SIG-M5 (cell line): ENCODE measurements at places on chromosomes 7 and 10.

GRCh38 chr10:13984647-13985155 is 346.0 kb downstream of the FRMD4A start:
- DNase-seq, result no peak

GRCh38 chr7:113321201-113321600 is 202.8 kb upstream of the SMIM30 start:
- DNase-seq, result no peak

DNA sequence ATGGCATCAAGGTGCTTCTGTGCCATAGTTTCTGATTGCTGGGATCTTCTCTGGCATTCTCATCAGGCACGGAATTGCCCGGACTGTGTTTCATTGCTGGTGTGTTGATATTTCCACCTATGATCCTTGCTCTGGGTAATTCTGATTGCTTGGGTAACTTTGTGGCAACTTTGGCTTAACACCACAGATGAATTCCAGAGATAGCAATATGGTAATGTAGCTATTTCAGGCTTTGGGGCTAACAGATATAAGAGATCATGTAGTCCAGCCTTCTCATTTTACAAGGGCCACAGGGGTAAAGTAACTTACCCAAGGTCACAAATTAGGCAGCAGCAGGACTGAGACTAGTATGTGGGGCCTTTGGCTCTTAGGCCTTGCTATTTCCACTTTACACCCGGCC is 53.9 kb upstream of the PLPP4 start:
- no peak for DNase-seq

GRCh38 chr10:11154333-11154732 is 136.7 kb downstream of the CELF2 start:
- DNase-seq, result no peak

DNA sequence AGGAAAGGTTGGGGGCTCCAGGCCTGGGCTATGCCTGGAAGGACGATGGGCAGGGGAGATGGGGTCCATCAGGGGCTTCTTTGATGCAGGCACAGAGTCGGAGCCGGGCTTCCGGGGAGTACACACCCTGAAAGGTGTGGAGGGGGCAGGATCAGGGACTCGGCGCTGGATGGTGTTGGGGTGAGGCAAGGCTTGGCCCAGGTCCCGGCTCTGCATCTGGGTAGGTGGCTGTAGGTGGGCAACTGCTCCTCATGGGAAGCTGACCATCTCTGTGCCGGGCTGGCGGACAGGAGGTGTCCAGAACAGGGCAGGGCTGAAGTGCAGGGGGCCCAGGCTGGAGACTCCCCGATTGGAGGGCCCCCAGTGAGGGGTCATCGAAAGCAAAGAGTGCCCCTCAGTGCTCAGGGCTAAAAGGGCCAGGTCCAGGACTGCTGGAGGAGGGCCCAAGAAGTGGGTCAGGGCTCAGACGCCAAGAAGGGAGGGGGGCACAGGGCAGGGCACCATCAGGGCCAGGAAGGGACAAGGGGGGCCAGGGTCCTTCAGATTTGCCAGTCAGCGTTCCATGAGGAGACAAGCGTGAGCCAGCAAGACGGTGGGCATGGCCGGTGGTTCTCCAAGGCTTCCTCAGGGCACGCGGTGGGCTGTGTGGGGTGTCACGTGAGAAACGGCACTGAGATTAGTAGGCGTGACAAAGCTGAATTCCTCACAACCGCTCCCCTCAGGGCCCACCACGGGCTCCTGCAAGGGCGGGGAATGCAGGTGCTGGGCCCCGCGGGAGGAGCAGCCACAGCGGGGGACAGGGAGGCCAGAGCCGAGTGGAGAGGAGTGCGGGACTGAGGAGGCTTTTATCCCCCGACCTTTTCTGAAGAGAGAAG is 97.0 kb downstream of the BMS1 start:
- no peak for DNase-seq

- DNase-seq, result no peak
Observed at GRCh38 chr10:133134411-133135115, 25.5 kb upstream of the KNDC1 start.

- DNase-seq, result no peak
Observed at GRCh38 chr7:7257899-7258692, 75.8 kb downstream of the C1GALT1 start.

DNA sequence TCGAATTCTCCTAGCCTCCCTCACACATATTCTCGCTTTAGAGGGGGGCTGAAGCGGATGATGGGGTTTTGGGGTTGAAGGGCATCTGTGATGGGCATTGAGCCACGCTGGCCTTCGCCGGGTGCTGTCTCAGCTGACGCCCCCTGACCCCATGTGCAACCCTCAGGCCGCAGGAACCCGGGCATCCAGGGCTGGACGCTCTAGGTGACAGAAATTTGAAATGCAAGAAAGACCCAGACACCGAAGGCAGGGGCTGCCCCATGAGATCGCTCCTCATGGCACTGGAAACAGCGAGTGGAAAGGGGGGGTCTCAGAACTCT is 664 bp upstream of the C10orf88 start:
- no peak for DNase-seq

GRCh38 chr10:28533186-28533564 is 257 bp downstream of the WAC start:
- DNase-seq, result no peak

DNA sequence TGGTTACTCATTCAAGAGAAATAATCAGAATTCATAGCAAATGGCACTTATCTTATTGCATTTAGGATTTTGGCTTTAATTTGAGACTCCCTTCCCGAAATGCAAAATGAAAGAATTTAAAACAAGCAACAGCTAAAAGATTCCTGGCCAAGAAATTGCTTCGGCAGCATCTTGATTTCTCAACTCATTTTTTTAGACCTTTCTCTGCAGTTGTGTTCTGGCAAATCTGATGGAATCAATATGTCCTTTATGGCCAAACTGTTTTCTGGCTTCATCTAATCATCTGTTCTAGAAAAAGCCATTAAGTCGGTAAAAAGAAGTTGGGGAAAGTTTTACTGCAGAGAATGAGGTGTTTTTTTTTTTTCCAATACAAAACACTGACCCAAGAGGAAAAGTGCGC is 172.1 kb downstream of the SLC16A9 start:
- no peak for DNase-seq

DNA sequence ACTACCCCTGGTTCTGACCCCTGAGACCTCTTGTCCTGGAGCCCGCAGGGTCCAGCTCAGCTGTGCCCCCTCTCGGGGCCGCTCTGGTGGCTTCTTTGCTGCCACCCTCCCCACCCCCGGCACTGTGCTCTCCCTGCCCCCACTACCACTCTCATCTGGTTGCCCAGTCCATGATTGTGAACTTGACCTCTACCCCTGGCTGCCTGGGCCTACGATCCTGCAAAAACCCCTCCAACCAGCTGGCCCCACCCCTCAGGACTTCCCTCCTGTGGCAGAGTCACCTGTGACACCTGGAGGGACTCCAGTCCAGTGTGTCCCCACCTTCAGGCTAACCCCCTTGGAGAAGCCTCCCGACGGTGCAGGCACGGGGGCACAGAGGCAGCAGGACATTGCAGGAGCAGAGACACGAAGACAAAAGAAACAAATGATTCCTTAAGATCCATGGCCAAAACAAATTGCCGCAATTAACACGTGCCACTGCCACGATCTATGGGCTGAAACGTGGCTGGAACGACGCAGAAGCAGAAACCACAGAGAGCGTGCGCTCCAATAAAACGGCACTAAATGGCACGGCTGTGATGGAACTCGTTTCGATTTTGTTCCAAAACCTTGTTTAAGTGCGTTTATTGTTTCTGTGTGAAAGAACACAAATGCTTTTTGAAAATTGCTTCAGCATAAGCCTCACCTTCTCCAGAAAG is 72.0 kb downstream of the PARP12 start:
- DNase-seq, result no peak

- DNase-seq, result no peak
Observed at GRCh38 chr10:115871855-115872254, 401.2 kb downstream of the GFRA1 start.

- no peak for DNase-seq
Observed at GRCh38 chr7:16609842-16610450, 35.6 kb downstream of the ANKMY2 start.

- DNase-seq, result no peak
Observed at GRCh38 chr7:86534641-86535040, 109.1 kb upstream of the GRM3 start.

GRCh38 chr10:43970717-43971116 is 322.0 kb upstream of the ZNF32 start:
- no peak for DNase-seq

- DNase-seq, result no peak
Observed at GRCh38 chr7:125010540-125010939, 80.9 kb upstream of the POT1 start.

GRCh38 chr7:88306590-88307048 is at the start of gene STEAP4:
Gene STEAP4 (minus strand): TSS chr7:88306894. CDS start chr7:88284269, 22,625 bp downstream.
- DNase-seq, result no peak

- DNase-seq, result no peak
Observed at GRCh38 chr10:64430690-64431323, 909.6 kb downstream of the REEP3 start.

DNA sequence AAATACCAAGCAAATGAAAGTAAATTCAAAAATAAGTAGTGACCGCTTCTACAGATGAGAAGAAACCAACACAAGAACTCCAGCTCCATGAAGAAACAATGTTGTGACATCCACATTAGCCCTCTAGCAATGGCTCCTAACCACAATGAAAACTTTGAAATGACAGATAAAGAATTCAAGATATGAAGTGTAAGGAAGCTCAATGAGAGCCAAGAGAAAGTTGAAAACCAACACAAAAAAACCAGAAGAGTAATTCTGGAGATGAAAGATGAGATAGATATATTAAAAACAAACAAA is 68.2 kb upstream of the DDC start:
- DNase-seq, result no peak

- no peak for DNase-seq
Observed at GRCh38 chr10:52563360-52563759, 209.2 kb downstream of the MBL2 start.

DNA sequence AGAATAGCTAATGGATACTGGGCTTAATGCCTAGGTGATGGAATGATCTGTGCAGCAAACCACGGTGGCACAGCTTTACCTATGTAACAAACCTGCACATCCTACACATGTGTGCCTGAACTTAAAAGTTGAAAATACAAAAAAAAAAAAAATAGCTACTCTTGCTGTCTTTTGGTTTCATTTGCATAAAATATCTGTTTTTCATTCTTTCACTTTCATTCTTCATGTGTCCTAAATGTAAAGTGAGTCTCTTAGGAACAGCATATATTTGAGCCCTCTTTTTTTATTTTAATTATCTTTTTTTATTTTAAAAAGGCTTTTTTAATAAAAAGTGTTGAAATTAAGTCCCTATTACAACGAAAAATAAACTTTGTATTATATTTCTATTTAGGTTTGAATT is 836.1 kb upstream of the KCND2 start:
- no peak for DNase-seq

DNA sequence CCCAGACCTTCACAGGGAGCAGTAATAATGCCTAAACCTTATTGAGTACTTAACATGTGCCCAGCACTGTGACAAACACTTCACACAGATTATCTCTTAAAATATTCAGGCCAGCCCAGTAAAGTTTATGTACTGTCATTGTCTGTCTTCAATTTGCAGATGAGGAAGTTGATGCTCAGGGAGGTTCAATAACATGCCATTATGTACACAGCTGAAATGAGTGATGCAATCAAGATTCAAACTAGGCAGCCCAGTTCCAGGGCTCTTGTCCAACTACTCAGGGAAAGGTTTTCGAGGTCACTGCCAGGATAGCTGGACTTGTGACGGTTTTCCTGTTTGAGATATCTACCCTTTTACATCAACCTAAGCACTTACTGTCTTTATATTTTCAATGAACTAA is 56.1 kb downstream of the AUTS2 start:
- no peak for DNase-seq

- DNase-seq, result no peak
Observed at GRCh38 chr10:70932392-70933196, 44.2 kb upstream of the PCBD1 start.

- DNase-seq, result no peak
Observed at GRCh38 chr7:29561271-29561670, 2.4 kb upstream of the PRR15 start.

DNA sequence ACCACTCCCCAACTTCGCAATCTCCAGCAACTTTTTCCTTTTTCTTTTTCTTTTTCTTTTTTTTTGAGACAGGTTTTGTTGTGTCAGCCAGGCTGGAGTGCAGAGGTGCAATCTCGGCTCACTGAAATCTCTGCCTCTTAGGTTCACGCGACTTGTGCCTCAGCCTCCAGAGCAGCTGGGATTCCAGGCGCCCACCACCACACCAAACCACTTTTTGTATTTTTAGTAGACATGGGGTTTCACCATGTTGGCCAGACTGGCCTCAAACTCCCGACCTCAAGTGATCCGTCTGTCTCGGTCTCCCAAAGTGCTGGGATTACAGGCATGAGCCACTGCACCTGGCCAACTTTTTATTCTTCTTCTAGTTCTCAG is 55.0 kb downstream of the KIAA1549 start:
- no peak for DNase-seq
